NCI-H2029 treated with DMSO at 0.1 percent for 48 hours (cell line): ENCODE measurements at places on chromosomes 12 and 14.

- no peak for DNase-seq
Observed at GRCh38 chr12:64034901-64035576, 187.1 kb downstream of the KICS2 start.

DNA sequence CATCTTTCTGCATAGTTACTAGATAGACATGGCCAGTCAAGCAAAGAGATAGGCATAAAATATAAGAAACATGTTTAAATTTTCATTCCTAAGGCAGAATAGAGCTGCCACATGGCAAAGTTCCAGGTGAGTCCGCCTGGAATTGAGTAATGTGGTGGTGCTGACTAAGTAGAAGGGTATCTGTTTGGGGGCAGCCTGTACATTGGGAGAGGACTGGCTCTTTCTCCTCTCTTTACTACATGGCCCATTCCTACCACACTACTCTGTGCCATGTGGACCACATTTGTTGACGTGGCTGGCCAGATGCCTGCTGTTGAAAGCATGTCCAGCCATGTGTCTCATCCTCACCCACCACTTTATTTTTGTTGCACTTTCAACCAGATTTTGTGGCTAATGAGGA lies 354.0 kb downstream of the ETNK1 start:
- no peak for DNase-seq

DNA sequence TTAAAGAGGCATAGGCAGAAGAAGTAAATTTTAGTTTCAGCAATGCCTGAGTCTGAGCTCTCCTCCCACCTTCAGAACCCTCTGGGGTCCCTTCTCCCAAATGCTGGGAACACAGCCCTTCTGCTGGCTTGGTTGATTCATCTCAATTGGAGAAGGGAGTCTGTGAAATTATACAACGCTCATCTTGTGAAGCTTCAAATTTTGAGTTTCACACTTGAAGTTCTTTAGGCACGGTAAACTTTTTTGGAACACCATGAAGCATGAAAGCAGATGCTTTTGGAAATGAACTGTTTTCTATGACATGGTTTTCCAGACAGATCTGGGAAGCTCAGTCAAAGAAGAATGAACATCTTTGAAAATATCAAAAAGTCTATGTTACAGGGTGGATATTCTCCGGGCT lies 69.9 kb downstream of the TBK1 start:
- DNase-seq = no peak

GRCh38 chr14:104604458-104605449 lies at the start of gene TMEM179:
Gene TMEM179, minus strand, starts transcription at chr14:104604772. Its CDS starts 31 bp downstream, at chr14:104604741.
- no peak for DNase-seq

DNA sequence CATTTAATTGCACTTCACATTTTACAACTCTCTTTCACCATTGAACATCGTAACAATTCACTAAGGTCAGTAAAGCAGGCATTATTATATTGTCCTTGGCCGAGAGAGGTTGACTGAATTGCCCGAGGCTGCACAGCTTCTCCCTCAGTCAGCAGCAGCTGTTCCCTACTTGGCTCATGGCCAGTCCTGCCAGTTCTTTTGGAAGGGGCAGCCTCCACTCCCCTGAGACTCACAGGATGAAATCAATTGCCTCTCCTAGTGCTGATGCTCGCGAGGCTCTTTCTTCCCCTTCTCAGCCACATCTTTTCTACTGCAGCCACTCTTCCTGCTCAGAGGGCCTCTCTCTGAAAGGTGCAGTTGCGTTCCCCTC lies 79.9 kb upstream of the KCNA1 start:
- DNase-seq = no peak

GRCh38 chr12:89783359-89784060 lies 74.9 kb upstream of the ATP2B1 start:
- no peak for DNase-seq

- DNase-seq = no peak
Observed at GRCh38 chr12:27431185-27431584, 15.4 kb upstream of the SMCO2 start.

GRCh38 chr12:104519190-104520019 lies 62.7 kb downstream of the CHST11 start:
- DNase-seq = no peak

GRCh38 chr14:65847075-65847847 lies 434.7 kb downstream of the FUT8 start:
- no peak for DNase-seq

- DNase-seq = no peak
Observed at GRCh38 chr14:76682367-76682766, 78.9 kb upstream of the VASH1 start.

- no peak for DNase-seq
Observed at GRCh38 chr12:44875417-44875953, 630 bp downstream of the NELL2 start.

DNA sequence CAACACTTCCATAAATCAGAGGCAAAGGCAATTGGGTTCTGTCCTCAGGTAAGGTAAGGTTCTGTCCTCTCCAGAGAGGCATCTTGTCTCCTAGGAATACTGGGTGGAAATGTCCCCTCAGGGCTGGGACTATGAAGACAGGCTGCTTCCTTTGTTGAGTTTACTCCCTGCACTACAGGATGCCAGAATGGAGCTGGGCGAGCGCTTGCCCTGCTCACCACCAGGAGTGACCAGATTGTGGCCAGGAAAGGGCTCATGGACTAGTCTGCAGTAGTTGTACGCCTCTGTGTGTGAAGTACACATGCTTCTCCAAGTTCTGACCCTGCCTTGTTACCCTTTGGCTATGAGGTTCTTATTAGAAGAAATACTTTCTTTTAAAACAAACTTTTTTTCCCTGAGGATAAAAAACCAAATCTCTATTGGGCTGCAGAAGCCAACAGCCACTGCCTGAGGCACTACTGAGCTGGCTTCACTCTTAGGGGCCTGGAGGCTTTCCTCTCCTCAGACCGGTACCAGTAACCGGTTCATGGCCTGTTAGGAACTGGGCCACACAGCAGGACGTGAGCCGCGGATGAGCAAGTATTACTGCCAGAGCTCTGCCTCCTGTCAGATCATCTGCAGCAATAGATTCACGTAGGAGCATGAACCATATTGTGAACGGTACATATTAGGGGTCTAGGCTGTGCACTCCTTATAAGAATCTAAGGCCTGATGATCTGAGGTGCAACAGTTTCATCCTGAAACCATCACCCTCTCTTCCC lies 83.2 kb downstream of the DHRS2 start:
- DNase-seq = no peak

- no peak for DNase-seq
Observed at GRCh38 chr12:93571925-93572711, at the start of gene SOCS2. Gene SOCS2, plus strand, starts transcription at chr12:93572675. Its CDS starts 223 bp downstream, at chr12:93572898.

DNA sequence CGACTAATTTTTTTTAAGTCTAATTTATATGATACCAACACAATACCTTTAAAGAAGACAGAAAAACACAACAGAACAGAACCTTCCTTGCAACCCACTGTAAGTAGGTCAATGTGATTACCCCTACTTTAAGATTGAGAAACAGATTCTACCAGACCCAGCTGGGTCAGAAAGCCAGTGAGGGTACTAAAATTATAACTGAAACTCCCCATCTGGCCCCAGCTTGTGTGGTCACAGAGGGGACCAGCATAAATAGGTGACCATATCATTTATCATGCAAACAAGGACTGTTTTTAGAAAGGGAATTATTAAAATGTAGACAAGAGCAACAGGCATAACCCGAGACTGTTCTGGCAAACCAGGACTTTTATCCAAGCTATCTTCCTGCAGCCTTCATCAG lies 30.1 kb upstream of the FRMD6 start:
- DNase-seq = no peak

- DNase-seq = no peak
Observed at GRCh38 chr12:28086521-28087155, 103.6 kb upstream of the CCDC91 start.

DNA sequence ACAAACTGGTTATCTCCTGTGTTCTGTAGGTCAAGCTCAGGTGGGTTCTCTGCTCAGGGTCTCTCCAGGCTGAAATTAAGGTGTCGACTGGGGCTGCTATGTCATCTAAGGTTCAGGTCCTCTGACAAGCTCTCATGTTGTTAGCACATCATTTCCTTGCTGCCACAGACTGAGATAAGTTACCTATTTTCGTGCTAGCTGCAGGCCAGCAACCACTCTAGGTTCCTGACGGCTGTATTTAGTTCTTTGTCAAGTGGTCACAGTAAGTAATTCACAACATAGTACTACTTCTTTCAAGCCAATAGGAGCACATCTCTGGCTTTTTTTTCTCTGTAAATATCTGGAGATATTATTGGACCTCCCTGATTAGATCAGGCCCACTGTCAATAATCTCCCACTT lies 169.3 kb upstream of the CAND1 start:
- DNase-seq = no peak

GRCh38 chr12:9702255-9702654 lies 30.6 kb downstream of the CLECL1 start:
- DNase-seq = no peak

- no peak for DNase-seq
Observed at GRCh38 chr14:64937821-64938193, 4.7 kb downstream of the GPX2 start.

GRCh38 chr14:86334355-86334754 lies 804.4 kb downstream of the FLRT2 start:
- DNase-seq = no peak

GRCh38 chr12:118650586-118650960 lies 274.2 kb downstream of the SUDS3 start:
- DNase-seq = no peak
